ENCODE measurements at places on chromosomes 2 and 18.

DNA sequence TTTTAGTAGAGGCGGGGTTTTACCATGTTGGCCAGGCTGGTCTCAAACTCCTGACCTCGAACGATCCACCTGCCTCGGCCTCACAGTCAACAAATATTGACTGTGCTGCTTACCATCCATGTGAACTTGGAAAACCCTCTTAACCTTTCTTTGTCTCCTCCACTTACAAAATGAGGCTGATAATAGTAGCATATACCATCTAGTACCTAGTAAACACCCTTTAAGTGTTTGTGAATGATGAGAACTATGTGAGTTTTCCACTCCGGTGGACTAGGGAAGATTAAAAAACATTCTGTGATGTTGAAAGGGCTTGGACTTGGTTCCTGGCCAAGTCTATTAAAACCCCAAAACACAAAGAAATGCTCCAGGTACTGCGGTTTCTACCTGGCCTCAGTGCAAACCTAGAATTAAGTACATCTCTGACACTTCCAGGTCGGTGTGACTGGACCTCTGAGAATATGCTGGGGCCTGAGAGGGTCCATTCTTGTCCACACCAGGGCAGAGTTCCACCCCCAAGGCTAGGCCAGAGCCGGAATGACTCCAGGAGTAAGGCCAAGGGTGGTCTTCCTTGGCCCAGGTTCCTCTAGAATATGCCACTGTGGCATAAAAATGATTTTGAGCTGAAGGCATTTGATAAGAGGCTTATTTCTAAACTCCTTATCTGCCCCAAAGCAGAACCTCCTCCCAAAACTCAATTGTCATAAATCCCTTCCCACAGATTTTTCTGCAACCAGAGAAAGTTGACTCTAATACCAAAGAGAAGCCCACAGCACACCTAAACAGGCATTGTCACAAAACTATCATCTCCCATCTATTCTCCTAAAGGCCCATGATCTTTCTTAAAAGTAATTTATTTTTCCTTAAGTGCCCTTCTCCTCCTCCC is 217.5 kb downstream of the TGIF1 start:
- no peak for DNase-seq

GRCh38 chr2:204255071-204255470 is 290.2 kb upstream of the PARD3B start:
- DNase-seq: no peak

DNA sequence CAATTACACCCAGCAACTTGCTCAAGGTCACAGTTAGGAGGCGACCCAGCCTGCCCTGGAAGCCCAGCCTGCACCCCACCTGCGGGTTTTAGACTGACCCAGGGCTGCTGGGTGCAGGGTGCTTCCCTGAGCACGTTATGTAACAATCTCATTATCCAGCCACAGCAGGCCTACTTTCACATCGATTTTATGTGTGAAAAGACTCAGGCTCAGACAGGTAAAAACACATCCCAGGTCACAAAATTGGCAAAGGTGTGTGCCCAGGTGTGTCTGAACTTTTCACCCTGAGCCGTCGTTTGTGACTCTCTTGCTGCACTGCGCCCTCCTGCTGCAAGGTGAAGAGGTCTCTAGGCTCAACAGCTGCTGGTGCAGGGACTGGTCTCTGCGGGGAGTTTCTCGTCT is 668.2 kb upstream of the HS6ST1 start:
- no peak for DNase-seq

- DNase-seq: peak; percentile 64
Measured at GRCh38 chr18:51110073-51110797, 80.2 kb downstream of the SMAD4 start.

DNA sequence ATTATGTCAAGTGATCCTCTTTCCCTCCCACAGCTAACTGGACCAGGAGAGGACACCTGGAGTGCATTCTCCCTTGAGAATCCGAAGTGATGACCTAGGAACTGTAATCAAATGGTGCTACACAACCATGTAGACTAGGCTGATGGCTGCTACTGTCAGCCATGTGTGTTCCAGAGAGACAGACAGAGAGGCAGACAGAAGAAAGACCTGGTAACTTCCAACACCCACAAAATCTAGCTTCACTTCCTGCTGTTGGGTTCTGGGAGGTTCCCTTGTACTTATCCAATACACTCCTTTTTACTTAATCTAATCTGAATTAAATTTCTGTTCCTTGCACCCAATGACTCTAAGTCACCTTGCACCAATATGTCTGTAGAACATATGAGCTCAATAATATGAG is 72.3 kb downstream of the AAK1 start:
- no peak for DNase-seq
